ENCODE measurements at places on chromosomes 4 and X.

DNA sequence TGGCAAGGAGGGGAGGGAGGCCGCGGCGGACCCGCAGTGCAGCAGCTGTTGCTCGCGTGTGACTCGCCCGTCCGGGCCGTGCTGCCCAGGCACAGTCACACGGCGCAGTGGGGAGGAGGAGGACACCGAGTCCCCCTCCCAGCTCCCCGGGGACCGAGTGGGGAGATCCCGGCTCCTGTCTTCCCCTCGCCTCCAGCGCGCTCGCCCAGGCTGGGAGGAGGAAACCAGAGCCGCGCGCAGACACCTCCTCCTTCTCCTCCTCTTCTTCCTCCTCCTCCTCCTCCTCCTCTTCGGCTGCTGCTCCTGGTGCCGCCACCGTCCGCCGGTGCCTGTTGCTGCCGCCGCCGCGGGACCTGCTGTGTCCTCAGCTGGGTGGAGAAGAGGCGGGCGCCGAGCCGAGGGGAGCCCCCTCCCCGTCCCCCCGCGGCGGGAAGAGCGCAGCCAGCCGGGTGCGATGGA is at the start of gene TBC1D1:
Gene TBC1D1 (plus strand): TSS at position 284 of the 459 bp plus-strand sequence. CDS start 11,012 bp downstream, outside the sequence.
- peak within 1 kb of the TSS; percentile 95 for H3K27ac ChIP-seq
- peaks cover 2% of the 10 kb centered on the region for H3K36me3 ChIP-seq
- peaks cover 56% of the 10 kb centered on the region for H3K4me1 ChIP-seq
- peak; percentile 76 for DNase-seq
- H3K27me3 ChIP-seq = no peaks in the 10 kb centered on the region

GRCh38 chrX:71140440-71140839 is 4.2 kb upstream of the NLGN3 start:
- peaks cover 12% of the 10 kb centered on the region for H3K4me1 ChIP-seq
- no peak overlapping the region for H3K27ac ChIP-seq
- peaks cover 20% of the 10 kb centered on the region for H3K36me3 ChIP-seq

- H3K27me3 ChIP-seq = no peaks in the 10 kb centered on the region
- H3K36me3 ChIP-seq = no peaks in the 10 kb centered on the region
- H3K4me3 ChIP-seq = no peak overlapping the region
- no peaks in the 10 kb centered on the region for H3K4me1 ChIP-seq
- no peak overlapping the region for H3K27ac ChIP-seq
Observed at GRCh38 chr4:134628066-134628465, 426.5 kb upstream of the PABPC4L start.

GRCh38 chr4:54954656-54955388 is 170.6 kb downstream of the KDR start:
- no peak for DNase-seq
- no peaks in the 10 kb centered on the region for H3K36me3 ChIP-seq
- no peak overlapping the region for H3K27ac ChIP-seq
- no peaks in the 10 kb centered on the region for H3K4me1 ChIP-seq

GRCh38 chr4:165364452-165365080 is 14.2 kb upstream of the CPE start:
- DNase-seq = no peak
- H3K4me3 ChIP-seq = no peak overlapping the region
- no peak overlapping the region for H3K27ac ChIP-seq
- peaks cover 26% of the 10 kb centered on the region for H3K27me3 ChIP-seq
- peaks cover 5% of the 10 kb centered on the region for H3K4me1 ChIP-seq
- no peaks in the 10 kb centered on the region for H3K36me3 ChIP-seq

GRCh38 chr4:66636349-66636748 is 909.0 kb downstream of the CENPC start:
- no peaks in the 10 kb centered on the region for H3K4me1 ChIP-seq
- H3K27ac ChIP-seq = no peak overlapping the region
- H3K36me3 ChIP-seq = no peaks in the 10 kb centered on the region
- no peaks in the 10 kb centered on the region for H3K27me3 ChIP-seq
- DNase-seq = no peak

DNA sequence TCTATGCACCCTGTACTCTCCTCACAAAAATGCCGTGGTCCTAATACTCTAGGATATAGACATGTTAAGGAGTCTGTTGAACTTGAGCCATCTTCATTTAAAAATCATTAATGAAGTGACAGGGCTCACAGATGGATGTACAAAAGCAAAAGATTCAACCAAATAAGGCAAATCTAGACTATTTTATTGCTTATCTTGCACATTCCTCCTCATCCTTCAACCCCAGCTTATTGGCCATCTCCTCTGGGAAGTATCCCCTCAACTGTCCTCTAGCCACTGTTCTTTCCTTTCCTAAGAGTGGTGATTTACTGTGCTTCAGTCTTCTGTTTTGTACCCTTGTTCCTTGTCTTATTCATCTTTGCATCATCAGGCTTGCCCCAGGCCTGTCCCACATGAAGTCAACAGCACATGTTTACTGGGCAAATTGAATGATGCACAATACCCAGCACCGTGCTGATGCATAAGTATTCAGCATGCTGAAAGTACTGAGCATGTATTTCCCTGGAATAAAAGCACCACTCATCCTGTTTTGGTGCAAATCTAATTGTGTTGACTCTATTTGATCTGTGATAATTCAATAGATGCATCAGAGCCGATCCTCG is 287.3 kb upstream of the CLNK start:
- peaks cover 13% of the 10 kb centered on the region for H3K4me1 ChIP-seq
- H3K4me3 ChIP-seq = no peak overlapping the region
- H3K27me3 ChIP-seq = no peaks in the 10 kb centered on the region
- peaks cover 12% of the 10 kb centered on the region for H3K36me3 ChIP-seq

DNA sequence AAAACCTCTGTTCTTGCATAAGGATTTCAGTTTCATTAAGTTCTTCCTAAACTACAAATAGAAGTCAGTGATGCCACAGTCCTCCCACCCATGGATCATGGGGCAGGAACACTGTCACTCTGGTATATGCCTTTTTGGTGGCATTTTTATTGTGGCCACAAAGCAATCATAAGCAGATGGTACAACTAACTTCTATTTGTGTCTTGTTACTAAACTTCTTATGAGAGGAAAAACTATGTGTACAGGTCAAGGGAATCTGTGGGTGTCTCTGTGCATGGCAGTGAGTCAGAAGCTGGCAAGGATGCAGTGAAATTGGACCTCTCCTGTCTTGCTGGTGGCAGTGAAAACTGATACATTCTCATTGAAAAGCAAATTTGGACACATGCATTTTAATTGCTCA is 245.0 kb upstream of the GPC4 start:
- peaks cover 3% of the 10 kb centered on the region for H3K27me3 ChIP-seq
- H3K4me1 ChIP-seq = no peaks in the 10 kb centered on the region
- H3K4me3 ChIP-seq = no peak overlapping the region
- no peak for DNase-seq
- H3K27ac ChIP-seq = no peak overlapping the region
- no peaks in the 10 kb centered on the region for H3K36me3 ChIP-seq

DNA sequence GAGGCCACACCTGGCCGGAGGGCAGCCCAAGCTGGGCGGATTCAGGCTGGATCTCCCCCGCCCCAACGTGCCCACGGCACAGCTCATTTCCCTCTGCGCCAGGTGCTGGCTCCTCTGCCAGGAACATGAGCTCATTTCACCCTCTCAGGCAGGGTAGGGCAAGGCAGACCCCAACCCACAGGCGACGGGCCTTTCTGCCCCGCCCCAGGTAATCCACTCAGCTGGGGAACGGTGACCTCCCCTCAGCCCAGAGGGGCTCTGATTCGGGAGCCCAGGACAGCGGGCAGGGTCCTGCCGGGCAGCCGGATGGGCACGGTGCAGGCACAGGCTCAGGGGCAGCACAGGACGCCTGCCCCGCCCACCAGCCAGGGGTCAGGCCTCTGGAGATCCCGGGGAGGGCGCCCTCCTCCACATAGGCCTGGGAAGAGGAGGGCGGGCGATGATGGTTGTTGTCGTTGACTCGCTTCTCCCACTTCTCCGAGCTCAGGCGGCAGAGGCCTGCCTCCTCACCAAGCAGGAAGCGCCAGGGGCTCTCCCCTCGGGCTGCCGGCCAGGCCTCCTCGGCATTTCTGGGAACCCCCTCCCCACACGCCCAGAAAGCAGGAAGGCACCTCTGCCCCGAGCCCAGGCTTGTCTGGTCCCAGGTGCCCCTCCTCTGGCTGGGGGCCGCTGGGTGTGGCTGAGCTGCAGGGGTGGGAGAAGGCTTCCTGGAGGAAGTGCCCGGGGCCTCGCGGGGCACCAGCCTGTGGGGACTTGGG is 31.1 kb downstream of the TACC3 start:
- no peak overlapping the region for H3K27ac ChIP-seq
- peaks cover 18% of the 10 kb centered on the region for H3K4me1 ChIP-seq

GRCh38 chrX:78548012-78548411 is 111.1 kb downstream of the RTL3 start:
- H3K4me3 ChIP-seq = no peak overlapping the region
- H3K27ac ChIP-seq = no peak overlapping the region
- peaks cover 8% of the 10 kb centered on the region for H3K4me1 ChIP-seq
- peaks cover 5% of the 10 kb centered on the region for H3K36me3 ChIP-seq
- no peak for DNase-seq

DNA sequence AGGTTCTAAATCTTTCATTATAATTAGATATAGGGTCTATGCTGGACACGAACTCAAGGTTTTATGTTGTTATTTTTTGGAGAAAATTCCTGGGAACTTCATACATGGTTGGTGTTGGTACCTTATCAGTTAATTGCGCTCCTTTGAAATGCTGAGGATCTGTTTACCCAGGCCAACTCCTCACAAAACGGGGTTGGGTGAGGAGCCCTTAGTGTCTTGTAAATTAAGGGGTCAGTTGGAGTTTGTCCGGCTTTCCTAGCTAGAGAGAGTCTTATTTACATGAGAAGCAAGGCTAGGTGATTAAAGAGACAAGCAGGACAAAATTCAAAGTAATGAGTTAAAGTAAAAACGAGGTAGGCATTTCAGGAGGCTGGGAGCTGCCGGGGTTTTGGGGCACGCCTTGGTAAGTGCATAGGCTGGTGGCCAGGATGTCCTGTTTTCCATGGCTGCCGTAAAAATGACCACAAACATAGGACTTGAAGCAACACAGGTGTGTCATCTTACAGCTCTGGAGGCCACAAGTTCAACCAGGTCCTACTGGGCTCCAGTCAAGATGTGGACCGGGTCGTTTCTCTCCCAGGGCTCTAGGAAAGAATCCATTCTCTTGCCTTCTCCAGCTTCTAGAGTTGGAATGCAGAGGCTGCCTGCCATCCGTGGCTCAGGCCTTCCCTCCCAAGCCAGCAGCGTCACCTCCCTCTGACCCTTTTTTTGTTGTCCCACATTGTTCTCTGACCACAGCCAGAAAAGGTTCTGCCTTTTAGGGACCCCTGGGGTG is 19.8 kb downstream of the PSAPL1 start:
- no peaks in the 10 kb centered on the region for H3K36me3 ChIP-seq
- H3K27ac ChIP-seq = no peak overlapping the region
- DNase-seq = no peak
- no peaks in the 10 kb centered on the region for H3K4me1 ChIP-seq
- H3K4me3 ChIP-seq = no peak overlapping the region
- peaks cover 10% of the 10 kb centered on the region for H3K27me3 ChIP-seq

DNA sequence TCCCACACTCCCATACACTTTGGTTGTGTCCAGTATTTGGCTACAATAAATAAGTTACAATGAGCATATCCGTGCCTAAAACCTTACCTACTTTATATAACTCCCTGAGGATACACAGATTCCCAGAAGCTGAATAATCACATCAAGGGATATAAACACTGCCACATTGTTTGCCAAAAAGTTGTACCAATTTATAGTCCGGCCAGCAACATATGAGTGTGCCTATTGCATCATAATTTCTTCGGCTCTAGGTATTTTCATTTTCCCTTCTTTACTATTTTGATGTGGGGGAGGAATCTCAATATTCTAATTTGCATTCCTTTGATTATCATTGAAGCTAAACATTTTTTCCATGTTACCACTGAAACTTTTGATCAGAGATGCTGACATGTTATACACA is 146.4 kb downstream of the PCDH19 start:
- H3K4me3 ChIP-seq = no peak overlapping the region
- no peaks in the 10 kb centered on the region for H3K27me3 ChIP-seq
- no peaks in the 10 kb centered on the region for H3K36me3 ChIP-seq
- DNase-seq = no peak

DNA sequence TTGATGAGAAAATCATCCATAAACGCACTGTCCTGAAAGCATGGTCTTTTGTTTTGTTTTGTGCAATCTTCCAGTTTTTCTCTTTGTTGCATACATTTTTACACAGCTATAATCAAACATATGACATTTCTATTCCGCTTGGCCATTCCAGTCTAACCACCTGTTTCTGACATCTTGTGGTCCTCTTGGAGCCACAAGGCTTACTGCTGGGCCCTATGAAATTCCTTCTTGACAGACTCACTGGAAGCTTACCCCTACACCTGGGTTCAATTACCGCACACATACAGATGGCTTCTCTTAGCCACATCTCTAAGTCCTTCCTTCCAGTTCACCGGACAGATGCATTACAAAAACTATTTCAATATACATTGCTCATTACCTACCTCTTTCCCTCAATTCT is 72.4 kb downstream of the PAPSS1 start:
- DNase-seq = no peak
- H3K4me3 ChIP-seq = no peak overlapping the region
- H3K27ac ChIP-seq = no peak overlapping the region
- H3K36me3 ChIP-seq = peaks cover 45% of the 10 kb centered on the region
- H3K4me1 ChIP-seq = no peaks in the 10 kb centered on the region
- H3K27me3 ChIP-seq = no peaks in the 10 kb centered on the region

- H3K27ac ChIP-seq = no peak overlapping the region
- H3K36me3 ChIP-seq = no peaks in the 10 kb centered on the region
- H3K4me1 ChIP-seq = peaks cover 5% of the 10 kb centered on the region
- no peak overlapping the region for H3K4me3 ChIP-seq
Observed at GRCh38 chr4:3445829-3446545, 4.2 kb downstream of the HGFAC start.

- H3K36me3 ChIP-seq = no peaks in the 10 kb centered on the region
- H3K27me3 ChIP-seq = no peaks in the 10 kb centered on the region
- DNase-seq = no peak
- H3K4me3 ChIP-seq = no peak overlapping the region
- no peak overlapping the region for H3K27ac ChIP-seq
- H3K4me1 ChIP-seq = peaks cover 9% of the 10 kb centered on the region
Observed at GRCh38 chr4:56786955-56787354, 34.5 kb downstream of the SPINK2 start.

DNA sequence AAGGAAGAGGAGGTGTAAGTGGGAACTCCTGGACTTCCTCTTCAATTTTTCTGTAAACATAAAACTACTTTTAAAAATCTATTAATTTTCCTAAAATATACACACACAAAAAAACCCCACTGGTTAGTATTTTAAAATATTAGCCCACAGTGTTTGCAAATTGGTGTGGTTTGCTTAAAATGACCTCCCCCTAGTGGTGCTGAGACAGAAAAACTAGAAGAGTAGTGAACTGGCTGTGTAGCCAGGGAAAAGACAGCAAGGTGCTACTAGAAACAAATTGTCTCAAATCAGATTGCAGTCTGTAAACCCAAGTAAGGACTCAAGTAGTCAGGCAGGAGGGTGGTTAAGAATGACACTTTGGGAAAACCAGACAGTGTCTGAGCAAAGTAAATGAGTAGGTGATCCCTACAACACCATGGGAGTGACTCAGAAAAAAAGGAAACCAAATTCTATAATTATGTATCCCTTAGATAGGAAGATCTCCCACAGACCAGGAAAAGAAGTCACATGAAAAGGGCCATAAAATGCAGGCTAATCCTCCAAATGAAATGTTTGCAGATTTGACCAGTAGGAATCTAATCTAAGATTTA is 26.0 kb downstream of the AMTN start:
- H3K27ac ChIP-seq = no peak overlapping the region
- DNase-seq = no peak
- peaks cover 12% of the 10 kb centered on the region for H3K27me3 ChIP-seq

Measured in stimulated activated naive B cell treated with anti-CD40 and anti-IgM and Interleukin-4, amounts not matched to agents 10 μg/mL and 1 μg/mL and 100 μg/mL, for 72 hours (primary cell).